ENCODE measurements at places on chromosomes 2 and 18.

GRCh38 chr2:193303464-193303863, 1108.7 kb upstream of the TMEFF2 start:
- no peak for DNase-seq

DNA sequence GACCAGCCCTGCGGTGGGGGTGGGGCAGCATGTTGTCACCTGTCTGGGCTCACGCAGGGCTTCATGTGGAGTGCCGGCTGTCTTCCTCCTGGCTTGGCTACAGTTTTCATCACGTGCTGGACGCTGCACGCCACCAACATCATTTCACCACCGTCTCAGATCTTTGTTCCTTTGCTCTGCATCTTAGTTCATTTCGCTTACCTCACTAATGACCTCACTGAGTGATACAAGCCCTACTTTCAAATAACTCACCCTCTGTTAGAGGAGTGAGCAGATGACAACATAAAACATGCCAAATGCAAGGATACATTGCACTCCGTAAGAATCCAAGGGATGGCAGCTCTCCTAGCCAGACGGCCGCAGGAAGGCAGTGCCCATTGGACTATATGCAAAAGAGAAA, 527.5 kb downstream of the GALR1 start:
- no peak for DNase-seq

- no peak for DNase-seq
These were observed 1016.0 kb downstream of the SOCS6 start for GRCh38 chr18:71304856-71305255.

- peak; percentile 57 for DNase-seq
These were observed 58.0 kb downstream of the FAM168B start for GRCh38 chr2:131035112-131035825.

DNA sequence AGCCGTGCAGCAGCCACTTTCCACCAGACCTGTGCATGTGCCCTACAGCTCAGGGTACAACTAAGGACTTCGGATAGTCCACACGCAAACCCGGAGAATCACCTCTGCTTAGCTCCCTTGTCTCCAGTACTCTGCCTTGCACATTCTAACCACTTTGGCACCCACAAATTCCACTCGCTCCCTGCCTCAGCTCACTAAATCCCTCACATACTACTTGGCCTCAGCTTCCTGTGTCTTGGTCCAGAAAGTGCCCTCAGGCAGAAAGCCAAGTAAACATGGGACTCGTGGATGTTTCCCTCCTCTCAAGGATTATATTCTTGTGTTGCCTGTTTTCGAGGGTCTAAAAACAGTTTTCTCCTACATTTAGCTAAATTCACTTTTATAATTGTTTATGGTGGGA, 157.8 kb upstream of the DAPL1 start:
- DNase-seq, result no peak

GRCh38 chr2:37573451-37574388, 97.7 kb downstream of the CDC42EP3 start:
- no peak for DNase-seq

GRCh38 chr18:31302991-31303390, 15.0 kb upstream of the DSG1 start:
- no peak for DNase-seq

- DNase-seq, result no peak
These were observed 226.7 kb downstream of the TTC32 start for GRCh38 chr2:19675003-19675629.

DNA sequence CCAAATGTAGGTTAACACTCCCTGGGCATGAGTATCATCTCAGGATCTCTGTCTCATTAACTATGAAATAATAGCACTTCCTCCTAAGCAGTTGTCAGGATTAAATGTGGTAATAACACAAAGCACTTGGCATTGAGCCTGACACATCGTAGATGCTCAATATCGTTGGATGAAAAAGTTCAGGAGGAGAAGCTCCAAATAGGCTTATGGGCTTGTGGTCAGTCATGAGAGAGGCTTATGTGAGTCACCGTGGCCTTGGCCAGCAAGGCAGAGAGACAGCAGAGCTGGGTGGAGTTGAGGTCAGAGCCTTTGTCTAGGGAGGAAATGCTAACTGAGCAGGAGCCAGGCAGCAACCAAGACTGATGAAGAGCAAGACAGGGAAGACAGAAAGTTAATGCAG, 68.3 kb upstream of the PPM1B start:
- no peak for DNase-seq

DNA sequence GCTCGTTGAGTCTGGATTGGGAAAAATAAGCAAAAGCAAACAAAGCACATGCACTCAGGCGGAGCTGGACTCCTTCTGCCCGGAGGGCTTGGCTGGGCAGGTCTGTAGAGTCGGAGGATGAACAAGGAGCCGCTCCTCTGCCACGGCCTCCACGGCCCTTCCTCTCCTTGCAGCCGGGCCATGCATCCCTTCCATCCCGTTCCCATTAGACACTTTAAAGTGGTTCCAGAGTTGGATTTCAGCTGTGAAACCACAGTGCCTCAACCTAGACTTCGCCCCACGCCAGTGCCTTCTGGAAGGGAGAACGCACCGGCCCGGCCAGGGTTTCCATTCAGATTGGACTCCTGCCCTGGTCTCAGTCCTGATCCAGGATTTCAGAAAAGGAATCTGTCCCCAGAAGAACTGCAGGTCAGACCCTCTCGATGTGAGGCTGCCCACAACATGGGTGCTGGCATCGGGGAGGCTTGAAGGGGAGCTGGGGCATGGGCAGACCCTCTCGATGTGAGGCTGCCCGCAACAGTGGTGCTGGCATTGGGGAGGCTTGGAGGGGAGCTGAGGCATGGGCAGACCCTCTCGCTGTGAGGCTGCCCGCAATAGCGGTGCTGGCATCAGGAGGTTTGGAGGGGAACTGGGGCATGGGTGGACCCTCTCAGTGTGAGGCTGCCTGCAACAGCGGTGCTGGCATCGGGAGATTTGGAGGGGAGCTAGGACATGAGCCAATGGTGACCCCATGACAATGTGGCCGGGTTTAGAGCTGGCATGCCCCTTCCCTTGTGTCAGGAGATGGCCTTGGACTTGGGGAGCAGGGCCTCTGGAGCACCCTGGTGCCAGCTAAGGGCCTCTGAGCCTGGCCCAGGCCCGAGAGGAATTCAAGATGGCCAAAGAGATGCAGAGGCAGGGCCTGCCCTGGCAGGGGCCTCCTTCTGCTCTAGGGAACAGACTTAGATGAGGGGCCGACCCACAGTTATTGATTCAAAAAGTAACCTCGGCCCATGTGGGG, 304.5 kb downstream of the NDUFA10 start:
- DNase-seq, result no peak

DNA sequence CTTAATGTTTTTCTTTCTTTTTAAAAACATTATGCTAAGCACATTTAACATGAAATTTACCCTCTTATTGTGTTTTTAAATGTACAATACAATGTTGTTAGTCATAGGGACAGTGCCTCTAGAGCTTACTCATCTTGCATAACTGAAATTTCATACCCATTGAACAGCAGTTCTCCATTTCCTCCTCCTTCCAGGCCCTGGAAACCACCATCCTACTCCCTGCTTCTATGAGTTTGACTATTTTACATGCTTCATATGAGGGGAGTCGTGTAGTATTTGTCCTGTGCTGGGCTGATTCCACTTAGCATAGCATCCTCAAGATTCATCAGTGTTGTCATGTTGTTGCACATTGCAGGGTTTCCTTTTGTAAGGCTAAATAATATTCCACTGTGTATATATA, 92.6 kb downstream of the SPATS2L start:
- DNase-seq, result no peak

GRCh38 chr18:50674307-50674980, 114.6 kb downstream of the MAPK4 start:
- no peak for DNase-seq

GRCh38 chr18:33603454-33603853, 25.4 kb downstream of the ASXL3 start:
- no peak for DNase-seq

- DNase-seq, result no peak
These were observed 75.6 kb upstream of the PKDCC start for GRCh38 chr2:41972179-41972578.

GRCh38 chr2:209629597-209629996, 142.0 kb upstream of the UNC80 start:
- DNase-seq, result no peak

DNA sequence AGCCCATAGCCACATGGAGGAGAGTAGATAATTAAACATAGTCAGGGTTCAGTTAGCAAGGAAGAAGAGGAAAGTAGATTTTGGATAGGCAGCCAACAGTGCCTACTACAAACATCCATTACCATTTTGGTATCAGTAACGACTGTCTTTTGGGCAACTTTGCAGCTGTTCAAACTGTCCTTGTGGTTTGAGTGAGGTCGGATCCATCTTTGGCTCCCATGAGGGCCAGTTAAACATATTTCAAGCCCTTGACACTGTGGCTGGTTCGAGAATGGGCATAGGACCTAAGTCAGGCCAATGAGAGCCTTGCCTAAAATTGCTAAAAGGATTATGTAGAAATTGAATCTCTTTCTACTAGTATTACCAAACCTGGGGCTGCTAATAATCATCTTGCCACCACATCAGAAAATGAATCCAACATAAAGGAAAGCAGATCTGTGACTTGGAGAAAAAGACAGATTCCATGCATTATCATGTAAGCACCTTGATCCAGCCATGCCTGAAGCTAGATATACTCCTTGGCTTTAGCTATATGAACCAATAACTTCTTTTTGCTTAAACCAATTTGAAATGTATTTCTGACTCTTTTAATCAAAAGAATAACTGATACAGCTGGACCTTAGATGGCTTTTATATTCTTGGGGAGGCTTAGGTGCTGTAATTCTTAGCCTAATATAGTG, 75.0 kb upstream of the STAM2 start:
- DNase-seq, result no peak

- no peak for DNase-seq
These were observed 40.1 kb downstream of the MTCL1 start for GRCh38 chr18:8745355-8746014.

- no peak for DNase-seq
These were observed 95.5 kb upstream of the FZD5 start for GRCh38 chr2:207865210-207865609.

DNA sequence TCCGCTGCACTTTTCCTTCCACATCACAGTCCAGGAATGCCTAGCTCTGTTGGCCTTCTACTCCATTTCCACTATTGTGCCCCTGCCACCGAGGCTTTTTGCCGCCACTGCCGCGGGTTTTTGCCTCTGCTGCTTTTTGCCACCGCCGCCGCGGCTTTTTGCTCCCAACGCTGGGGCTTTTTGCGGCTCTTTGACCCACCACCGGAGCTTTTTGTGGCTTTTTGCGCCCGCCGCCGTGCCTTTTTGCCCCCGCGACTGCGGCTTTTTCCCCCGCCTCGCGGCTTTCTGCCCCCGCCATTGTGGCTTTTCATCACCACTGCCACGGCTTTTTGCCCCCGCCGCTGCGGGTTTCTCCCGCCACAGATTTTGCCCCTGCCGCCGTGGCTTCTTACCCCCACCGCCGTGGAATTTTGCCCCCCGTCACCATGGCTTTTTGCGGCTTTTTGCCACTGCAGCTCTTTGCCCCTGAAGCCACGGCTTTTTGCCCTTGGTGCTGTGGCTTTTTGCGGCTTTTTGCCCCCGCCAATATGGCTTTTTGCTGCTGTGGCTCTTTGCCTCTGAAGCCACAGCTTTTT, 2798.7 kb upstream of the TEKT4 start:
- DNase-seq, result no peak

- no peak for DNase-seq
These were observed at the start of gene FBLN7 for GRCh38 chr2:112138159-112139032. FBLN7 (plus strand) TSS chr2:112138385; CDS start chr2:112138656, 271 bp downstream.
